ENCODE measurements at places on chromosomes 12 and 14.

- DNase-seq, result no peak
Measured at GRCh38 chr14:75333606-75334548, 55.2 kb downstream of the FOS start.

- DNase-seq, result no peak
Measured at GRCh38 chr12:47835006-47835830, 15.5 kb upstream of the HDAC7 start.

GRCh38 chr14:62077676-62078261 lies 315.5 kb downstream of the SNAPC1 start:
- DNase-seq, result no peak

GRCh38 chr12:112122823-112123690 lies 2.3 kb upstream of the TRAFD1 start:
- no peak for DNase-seq

DNA sequence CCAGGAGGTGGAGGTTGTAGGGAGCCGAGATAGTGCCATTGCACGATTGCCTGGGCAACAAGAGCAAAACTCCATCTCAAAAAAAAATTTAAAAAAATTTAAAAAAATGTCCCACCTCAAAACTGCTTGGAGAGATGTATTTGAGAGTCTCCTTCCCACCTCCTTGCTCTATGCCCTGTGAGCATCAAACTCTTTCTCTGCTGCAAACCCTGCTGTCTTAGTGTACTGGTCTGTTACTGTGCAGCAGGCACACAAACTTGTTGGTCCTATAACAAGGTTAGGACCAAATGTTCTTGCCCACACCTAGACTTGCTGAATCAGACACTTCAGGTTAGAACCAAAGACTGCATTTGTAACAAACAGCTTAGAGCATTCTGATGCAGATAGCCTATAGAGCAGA lies 153.5 kb upstream of the FUT8 start:
- DNase-seq, result no peak

- no peak for DNase-seq
Measured at GRCh38 chr12:101749657-101750056, 10.4 kb upstream of the SYCP3 start.

DNA sequence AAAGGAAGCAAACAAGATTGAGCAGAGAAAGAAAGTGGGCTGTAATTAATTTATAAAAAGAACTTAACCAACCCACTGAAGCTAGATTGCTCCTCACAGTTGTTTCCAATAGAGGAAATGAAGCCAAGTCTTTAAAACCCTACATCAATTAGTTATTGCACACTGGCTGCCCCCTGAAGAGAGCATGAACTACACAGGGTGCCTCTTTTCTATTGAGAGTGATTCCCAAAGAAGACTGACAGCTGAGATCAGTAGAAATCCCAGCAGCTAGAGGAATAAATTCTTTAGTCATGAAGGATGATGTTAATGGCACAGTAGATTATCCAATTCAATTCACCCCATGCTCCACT lies 8.6 kb upstream of the USP15 start:
- no peak for DNase-seq

- DNase-seq, result no peak
Measured at GRCh38 chr12:57276935-57277563, 26.1 kb upstream of the STAC3 start.

DNA sequence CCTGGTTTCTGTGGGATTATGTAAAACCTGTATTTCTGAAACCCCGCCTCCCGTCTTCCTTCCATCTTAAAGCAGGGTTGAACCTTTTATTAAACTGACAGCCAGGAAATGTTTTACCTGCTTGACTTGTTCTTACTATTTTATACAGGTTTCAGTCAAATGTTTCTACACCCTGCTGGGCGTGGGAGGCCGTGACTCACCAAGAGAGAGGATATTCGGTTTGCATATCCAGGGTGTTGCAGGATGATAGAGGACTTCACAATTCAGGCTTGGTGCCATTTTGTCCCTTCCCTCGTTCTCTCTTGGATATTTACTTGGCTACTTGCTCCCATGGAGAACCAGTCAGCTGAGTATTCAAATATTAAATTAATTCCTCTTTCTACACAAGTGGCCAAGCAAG lies 69.7 kb downstream of the ARF6 start:
- no peak for DNase-seq

GRCh38 chr12:24679126-24679525 lies 269.8 kb downstream of the BCAT1 start:
- no peak for DNase-seq

DNA sequence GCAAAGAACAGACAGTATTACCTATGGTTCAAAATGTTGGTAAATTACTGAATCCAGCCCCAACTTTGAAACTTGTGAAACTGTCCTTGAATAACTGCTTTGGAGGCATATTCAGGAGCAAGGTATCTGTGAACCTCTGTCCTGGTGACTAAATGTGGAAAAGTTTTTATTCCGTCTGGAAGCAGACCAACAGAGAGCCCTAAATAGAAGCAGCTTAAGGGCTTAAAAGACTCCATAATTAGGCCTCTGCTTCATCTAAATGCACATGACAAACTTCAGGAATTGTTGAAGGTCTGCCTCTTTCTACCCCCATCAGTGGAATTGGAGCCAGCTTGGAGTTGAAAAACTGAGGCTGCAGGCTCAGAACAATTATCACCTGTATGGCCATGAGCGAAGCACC lies 276.5 kb downstream of the KCNH5 start:
- no peak for DNase-seq

DNA sequence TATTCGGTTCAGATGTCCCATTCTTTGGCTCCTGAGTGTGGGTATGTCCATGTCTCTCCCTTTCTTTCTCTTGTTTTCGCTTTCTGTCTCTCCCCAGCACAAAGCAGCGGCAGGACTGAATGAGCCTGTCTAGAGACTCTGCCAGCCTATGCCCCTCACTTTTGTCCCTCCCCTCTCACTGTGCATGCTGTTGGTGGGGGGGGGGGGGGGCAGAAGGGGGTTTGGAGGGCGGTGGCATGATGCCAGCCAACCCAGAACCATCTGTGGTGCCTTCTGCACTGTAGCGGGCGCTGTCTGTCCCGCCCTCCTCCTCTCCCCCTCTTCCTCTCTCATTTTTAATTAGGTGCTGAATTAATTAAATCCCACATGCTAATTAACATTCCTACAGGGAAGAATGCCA lies 17.7 kb downstream of the NGDN start:
- DNase-seq, result peak; percentile 23

- no peak for DNase-seq
Measured at GRCh38 chr14:31078766-31079165, 52.6 kb upstream of the STRN3 start.

DNA sequence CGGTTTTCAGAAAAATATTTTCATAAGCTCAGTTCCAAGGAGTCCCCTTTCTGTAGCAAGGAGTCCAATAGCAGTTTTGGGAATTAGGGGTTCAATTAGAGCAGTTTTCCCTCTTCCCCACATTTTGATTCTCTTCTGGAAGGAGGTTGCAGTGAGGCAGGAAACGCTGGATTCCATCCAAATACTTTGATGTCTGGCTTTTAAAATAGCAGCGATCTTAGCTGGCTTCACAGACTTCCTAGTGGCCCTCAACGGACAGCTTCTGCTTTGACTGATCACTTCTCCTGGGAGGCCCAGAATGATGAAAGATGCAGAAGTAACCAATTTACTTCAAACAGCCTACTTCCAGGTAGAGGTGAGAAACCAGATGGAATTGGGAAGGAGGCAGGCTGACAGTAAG lies 63.1 kb downstream of the C12orf75 start:
- DNase-seq, result no peak

- no peak for DNase-seq
Measured at GRCh38 chr12:124273630-124274029, 21.3 kb upstream of the RFLNA start.

DNA sequence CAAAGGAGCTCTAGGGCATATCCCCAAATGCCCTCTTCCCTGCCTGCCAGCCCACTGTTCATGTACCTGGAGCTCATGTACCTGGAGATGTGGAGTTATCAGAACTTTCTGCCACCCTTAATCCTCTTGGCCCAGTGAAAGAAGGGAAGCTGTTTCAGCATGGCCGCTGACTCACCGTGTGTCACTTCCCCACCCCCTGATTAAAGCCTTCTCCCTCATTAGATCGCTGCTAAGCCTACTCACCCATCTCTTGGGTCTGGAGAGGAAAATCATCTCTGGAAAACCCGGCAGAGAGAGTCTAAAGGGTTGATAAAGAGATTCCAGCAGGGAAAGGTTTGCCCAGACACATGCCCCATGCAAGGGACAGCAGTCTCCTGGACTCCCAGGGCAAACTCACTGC lies 4.5 kb upstream of the LTBP2 start:
- no peak for DNase-seq

DNA sequence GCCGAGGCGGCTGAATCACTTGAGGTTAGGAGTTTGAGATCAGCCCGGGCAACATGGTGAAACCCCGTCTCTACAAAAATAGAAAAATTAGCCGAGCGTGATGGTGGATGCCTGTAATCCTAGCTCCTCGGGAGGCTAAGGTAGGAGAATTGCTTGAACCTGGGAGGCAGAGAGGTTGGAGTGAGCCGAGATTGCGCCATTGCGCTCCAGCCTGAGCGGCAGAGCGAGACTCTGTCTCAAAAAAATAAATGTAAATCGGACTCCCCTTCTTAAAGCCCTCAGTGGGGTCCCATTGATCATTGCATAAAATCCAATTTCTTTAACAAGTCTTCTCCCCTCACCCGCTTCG lies 908 bp downstream of the TDP1 start:
- no peak for DNase-seq

- DNase-seq, result no peak
Measured at GRCh38 chr14:49549881-49550280, 36.3 kb downstream of the RPS29 start.

GRCh38 chr14:69059658-69060623 lies 80.8 kb upstream of the ACTN1 start:
- DNase-seq, result no peak

- DNase-seq, result no peak
Measured at GRCh38 chr12:47982311-47982710, 18.9 kb downstream of the TMEM106C start.

DNA sequence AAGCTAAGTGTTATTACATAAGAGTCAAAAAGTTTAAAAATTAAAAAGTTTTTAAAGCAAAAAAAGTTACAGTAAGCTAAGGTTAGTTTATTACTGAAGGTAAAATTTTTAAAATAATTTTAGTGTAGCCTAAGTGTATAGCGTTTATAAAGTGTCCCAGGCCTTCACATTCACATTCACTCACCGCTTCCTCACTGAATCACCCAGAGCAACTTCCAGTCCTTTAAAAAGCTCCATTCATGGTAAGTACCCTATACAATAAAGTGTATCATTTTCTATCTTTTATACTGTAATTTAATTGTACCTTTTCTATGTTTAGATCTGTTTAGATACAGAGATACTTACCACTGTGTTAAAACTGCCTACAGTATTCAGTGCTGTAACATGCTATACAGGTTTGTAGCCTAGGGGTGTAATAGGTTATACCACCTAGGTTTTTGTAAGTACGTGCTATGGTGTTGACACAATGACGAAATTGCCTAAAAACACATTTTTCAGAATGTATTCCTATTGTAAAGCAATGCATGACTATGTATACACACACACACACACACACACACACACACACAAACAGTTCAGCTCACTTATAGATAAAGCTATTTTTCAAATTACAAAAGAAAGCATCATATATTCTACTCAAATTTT lies 3.7 kb downstream of the CLEC14A start:
- DNase-seq, result no peak

DNA sequence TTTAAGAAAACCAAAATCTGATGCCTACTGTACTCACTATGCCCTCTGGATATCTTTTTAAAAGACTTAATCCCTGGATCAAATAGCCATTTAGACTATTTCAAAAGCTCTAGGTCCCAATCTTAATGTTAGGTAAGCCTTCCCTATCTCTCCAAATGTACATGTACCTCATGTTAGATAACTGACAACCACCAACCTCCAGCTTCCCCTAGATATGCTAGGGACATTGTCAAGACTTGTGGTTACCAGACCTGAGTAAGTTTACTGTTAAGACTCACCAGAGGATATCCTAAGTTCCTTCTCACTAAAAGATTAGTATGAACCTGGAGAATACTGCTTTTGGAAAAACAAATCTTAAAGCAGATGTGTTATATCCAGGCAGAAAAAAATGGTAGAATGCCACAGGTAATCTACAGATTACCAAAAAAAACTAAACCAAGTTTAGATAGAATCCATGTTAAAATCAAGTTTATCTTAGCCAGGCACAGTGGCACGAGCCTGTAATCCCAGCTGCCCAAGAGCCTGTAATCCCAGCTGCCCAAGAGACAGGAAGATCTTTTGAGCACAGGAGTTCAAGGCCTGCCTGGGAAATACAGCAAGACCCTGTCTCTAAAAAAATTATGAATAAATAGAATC lies 9.7 kb downstream of the NAP1L1 start:
- DNase-seq, result no peak

- DNase-seq, result no peak
Measured at GRCh38 chr12:91111366-91112325, at the start of gene LUM. Gene LUM, minus strand, starts transcription at chr12:91111494. Its CDS starts 2,515 bp downstream, at chr12:91108979.

DNA sequence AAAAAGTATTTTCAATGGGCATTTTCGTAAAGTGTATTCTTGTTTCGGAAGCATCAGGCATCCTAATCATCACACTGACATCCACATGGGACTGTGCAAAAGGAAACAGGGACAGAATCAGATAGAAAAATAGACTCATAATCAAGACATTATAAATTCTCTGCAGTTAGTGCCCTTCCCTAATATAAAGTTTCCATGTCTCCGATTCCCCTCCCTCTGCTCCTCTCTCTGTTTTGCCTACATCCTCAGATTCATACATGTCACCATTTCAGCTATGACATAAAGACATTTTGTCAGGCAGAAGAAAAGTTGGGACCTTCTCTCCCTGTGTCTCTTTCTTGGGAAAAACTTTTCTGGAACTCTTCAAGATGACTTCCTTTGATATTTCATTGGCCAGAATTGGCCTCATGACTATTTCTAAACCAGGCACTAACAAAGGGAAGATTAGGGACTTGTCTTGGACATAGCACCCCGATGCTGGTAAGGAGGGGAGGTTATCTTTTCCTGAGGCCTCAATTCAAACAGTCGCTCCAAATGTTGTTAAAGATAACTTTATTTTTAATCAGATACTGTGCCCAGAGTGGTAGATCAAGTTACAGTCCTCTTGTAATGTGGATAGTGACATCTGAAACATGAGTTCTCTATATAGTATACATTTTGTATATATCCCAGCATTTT lies 212.1 kb upstream of the BTG1 start:
- DNase-seq, result no peak

All from hippocampal formation (tissue), 2 donors.